Activated T-cell treated with anti-CD3 and anti-CD28 coated beads, Interleukin-2, amount 50 U/mL, for 24 hours (primary cell): ENCODE measurements at places on chromosomes 1 and 21.

GRCh38 chr1:235424092-235424491 is 56.9 kb downstream of the TBCE start:
- DNase-seq: no peak

DNA sequence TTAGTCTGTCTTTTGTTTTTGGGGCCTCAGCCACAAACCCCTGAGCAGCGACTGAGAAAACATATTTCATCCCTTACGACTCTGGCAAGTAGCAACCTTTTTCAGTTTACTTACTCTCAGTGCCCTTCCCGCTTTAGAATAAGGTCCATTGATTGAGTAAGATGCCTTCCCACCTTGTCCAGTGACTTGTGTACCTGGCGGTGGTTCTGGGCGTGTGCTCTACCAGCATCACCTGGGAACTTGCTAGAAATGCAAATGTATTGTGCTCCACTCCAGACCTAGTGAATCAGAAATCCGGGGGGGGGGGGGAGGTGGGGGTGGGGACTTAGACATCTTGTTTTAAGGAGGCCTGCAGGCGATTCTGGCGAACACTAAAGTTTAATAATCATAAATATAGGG is 72.1 kb downstream of the S1PR1 start:
- no peak for DNase-seq

DNA sequence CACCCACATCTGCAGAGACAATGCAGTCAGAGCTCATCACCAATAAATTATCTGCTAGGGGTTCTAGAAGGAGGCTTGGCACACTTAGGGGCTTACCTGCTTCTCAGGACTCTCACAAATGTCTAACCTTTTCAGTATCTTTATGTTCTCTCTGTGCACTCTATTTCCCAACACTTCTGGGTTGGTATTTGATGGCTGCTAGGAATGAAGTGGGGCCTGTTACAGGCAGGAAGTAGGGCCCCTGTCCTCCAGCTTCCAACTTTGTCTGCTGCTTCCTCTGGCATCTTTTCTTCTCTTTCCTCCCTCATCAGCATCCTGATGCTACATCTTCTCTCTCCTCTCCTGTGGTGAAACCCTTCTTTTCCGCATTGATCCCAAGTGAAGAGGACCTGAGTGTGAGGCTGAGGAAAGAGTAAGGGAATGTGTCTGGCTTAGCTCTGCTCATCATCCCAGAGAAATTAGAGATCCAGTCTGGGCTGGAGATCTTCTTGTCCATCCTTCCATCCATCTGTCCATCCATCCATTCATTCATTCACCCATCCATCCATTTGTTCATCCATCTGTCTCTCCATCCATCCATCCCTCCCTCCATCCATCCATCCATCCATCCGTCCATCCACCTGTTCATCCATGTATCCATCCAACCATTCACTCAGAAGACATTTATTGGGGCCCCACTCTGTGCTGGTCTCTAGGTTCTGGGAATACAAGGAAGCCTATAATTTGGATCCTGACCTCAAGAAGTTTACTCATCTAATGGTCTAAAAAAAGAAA is 2.9 kb upstream of the CSRP1 start:
- DNase-seq: no peak

DNA sequence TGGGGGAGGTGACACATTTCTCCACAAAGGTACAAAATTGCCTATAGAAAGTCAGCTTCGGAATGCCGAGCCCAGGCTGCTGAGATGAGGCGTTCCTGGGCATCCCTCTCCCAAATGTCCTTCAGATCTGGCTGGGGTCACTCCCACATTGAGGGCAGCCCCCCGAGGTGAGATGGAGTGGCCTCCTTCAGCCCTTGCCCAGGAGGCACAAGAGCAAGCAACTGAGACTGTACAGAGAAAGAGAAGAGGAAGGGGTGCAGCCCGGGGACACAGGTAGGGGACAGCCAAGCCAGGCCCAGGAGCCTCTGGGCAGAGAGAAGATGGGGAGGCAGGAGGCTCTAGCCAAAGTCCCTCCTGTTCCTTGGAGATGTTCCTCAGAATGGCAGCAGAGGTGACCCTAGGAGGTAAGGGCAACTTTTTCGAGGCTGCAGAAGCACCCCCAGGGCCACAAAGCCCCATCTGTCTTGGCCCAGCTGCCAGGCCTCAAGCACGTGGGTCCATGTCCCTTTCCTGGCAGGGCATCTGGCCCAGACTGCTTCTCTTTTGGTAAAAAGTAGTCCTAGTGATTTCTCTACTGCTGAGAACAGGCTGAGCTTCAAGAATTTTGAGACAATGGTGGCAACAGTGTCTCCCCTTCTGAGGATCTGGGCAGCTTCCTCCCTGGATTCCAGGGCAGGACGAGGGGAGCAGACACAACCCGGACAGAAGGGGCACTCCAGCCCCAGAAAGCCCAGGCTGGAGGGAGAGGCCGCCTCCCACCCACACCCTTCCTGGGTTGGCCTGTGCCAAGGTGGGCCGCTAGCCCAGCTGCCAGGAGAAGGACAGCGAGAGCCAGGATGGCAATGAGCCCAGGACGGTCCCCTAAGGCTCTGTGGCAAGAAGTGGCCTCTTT is 68.0 kb downstream of the LRRN2 start:
- DNase-seq: no peak

DNA sequence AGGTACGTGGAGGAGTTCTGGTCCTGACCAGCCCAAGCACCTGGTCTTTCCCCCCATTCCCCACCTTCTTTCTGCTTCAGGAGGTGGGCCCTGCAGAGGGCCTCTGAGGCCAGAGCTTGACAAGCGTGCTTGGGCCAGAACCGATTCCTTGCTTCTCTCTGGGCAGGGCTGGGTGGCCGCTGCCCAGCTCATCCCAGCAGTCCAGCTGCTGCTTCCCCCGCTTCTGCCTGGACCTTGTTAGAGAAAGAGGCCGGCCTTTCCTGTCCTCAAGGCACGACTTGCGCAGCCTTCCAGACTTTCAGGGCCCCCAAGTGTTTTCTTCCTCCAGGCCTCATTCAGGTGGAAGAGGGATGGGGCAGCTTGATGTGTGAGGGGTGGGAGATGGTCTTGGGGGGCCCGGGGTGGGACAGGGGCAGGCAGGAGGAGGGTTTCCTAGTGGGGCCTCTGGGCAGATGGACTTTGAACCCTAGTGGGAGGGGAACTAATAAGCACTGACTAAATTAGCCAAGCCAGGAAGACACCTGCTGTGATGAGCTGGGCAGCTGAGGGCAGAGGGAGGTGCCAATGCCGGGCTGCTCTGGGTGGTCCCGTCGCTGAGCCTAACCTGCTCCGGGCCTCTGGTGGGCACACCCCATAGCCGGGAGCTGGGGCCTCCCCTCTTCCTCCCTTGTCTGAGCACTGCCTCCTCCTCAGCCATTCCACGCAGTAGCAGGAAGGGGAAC is 36.5 kb downstream of the ARHGEF10L start:
- DNase-seq: no peak

- no peak for DNase-seq
These were observed 12.1 kb downstream of the ST6GALNAC3 start for GRCh38 chr1:76086597-76086996.

DNA sequence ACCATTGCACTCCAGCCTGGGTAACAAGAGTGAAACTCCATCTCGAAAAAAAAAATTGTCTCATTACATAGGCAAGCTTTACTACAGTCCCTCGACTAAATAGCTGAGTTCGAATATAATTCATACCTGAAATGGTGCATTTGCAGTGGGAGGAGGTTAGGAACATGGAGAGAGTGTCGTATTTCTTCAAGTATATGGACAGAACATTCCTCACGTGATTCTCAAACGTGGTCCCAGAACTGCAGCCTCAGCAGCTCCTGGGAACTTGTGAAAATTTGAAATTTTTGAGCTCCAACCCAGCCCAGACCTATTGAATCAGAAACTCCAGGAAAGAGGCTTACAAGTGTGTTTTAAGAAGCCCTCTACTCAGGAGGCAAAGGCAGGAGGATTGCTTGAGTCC is 7.2 kb downstream of the CDA start:
- no peak for DNase-seq

DNA sequence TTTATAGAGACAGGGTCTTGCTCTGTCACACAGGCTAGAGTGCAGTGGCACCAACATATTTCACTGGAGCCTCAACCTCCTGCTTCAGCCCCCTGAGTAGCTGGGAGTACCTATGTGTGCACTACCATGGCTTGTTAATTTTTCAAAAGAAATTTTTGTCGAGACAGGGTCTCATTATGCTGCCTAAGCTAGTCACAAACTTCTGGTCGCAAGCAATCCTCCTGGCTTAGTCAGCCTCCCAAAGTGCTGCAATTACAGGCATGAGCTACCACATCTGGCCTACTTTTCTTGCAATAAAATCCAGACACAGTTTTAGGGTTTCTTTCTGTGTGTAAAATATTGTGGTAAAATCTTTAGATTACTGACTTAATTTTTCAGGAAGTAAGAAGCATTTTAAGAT is 27.9 kb upstream of the NTPCR start:
- no peak for DNase-seq

GRCh38 chr1:43711049-43711448 is 3.7 kb downstream of the ST3GAL3 start:
- no peak for DNase-seq

DNA sequence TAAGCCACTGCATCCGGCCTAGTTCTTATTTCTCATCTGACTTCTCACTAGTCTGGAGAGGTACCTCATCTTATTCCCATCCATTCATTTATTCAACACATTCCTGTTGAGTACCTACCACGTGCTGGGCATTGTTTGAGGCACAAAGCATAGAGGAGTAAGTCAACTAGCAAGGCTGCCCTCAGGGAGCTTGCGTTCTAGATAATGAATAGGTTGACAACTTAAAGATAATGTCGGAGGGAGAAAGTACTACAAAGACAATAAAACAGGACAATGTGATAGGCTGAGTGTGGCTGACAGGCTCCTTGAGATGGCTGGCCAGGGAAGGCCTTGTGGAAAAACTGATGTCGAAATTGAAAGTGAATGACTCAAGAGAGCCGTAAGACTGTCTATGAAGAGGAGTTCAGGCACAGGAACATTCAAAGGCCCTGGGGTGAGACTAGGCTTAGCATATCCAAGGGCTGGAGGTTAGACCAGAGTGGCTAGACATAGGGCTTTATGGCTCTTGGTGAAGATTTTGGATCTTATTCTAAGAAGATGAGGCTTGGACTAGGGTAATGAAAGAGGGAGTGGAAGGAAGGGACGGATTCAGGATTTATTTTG is 18.3 kb downstream of the SPATA21 start:
- DNase-seq: no peak

DNA sequence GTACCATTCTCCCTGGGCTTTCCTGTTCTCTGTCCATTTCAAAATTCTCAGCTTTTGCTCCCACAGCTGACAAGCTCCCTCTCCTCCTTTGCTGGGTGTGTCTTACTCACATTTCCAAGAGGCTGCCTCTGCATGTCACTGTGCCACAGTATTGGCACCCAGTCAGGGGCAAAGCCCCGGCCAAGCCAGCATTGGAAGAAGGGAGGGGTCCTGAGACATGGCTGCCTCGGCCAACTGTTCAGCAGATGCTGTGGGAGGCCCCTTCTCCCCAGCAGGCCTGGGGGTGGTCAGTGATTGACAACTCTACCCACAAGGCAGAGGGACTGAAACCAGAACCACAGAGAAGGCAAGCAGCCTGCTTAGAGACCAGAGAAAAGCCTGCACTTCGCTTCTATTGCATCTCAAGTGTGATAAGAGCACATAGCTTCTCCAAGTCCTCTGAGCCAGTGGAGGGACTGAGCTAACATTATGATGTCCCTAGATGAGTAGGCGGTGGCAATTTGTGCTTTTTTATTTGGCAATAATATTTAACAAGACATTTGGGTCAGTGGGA is 294.1 kb downstream of the SIPA1L2 start:
- DNase-seq: no peak

DNA sequence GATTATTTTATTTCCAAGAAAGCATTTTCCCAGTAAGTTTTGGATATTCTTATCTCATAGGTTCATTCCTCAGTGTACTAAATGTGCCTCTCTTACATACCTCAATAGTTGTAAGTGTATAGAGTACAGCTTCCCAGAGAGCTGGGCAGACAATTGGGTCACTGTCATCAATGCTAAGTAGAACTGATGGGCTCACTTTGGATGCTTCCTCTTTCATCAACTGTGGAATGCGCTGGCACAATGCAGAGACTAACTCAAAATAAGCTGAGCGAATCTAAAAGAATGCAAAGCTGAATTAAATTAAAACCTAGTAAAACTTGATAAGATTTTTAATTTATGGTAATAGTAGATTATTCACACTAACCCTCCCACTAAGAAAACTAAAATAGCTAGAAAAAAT is 21.5 kb downstream of the LTN1 start:
- DNase-seq: no peak

GRCh38 chr1:102875756-102876155 is 232.6 kb downstream of the COL11A1 start:
- no peak for DNase-seq

- DNase-seq: no peak
These were observed 35.6 kb downstream of the PRPF38A start for GRCh38 chr1:52439976-52440375.

DNA sequence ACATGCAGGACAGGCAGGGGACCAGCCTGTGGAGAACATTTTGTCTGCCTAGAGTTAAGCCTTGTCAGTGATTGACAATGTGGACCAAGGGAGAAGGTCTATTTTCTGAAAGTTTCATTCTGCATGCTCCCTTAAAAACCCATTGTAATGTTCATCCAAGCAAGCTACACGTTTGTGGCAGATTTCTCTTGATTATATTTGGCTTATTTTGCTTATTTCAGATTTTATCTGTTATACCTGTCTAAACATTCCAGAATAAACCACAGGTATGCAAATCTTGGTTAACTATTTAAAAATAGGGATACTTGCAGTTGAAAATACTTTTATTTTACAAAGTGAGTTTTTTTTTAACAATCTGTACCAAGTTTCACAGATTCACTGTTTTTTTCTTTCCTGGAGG is 78.2 kb upstream of the F3 start:
- no peak for DNase-seq

DNA sequence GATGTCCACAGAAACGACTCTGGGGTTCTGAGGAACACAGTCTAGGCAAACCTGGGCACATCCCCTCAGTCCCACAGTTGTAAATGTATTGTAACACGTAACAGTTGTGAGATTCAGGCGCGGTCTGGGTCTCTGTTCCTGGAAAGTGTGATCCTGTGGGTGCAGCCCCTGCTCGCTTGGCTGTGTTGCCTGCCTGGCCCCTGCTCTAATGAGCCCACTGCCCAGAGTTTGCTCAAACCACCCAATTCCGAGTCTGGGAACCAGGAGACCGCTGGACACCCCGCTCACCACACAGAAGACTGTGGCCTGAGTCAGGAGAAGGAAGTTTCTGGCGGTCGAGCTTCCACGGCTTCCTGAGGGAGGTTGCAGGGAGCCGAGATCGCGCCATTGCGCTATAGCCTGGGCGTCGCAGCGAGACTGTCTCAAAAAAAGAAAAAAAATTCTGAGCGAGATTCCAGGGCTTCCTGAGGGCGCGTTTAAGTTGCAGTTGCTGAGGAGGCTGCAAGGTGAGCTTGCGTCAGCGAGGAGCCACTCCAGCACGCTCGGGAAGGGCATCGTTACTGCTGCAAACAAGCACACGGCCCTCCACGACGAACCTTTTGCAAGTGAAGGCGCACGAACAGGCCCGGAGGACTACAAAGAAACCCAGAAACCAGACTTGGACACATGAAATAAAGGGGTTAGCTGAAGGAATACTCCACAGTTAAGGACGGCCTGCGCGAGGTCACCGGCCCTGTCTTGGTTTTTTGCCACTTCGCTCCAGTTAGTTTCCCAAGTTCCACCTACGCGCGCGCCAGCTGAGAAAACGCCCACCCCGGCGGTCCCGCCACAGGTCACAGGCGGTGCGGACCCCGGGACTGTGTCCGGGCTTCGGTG is 1.1 kb downstream of the C21orf58 start:
- peak; percentile 54 for DNase-seq
